Thoracic aorta endothelial cell (primary cell): ENCODE measurements at places on chromosomes 2 and 18. TPM values are rescaled to one million over a fixed set of nuclear protein-coding genes. Genes with fewer than 3 reads are reported as not detected.

The SIX3 gene
- total RNA-seq = not detected in 2 replicates

The RASGRP3 gene
- total RNA-seq = 35.7 and 42.4 TPM in 2 replicates

The CROCC2 gene
- total RNA-seq = not detected in 2 replicates

The TXNDC2 gene
- total RNA-seq = 0.07 TPM in 1 of 2 replicates, not detected in the other

The TCF23 gene
- total RNA-seq = not detected in 2 replicates

The UGGT1 gene
- 120 and 124 TPM in 2 replicates for total RNA-seq

The CMPK2 gene
- total RNA-seq = 1.1 and 1.9 TPM in 2 replicates

The PLEKHH2 gene
- total RNA-seq = 0.40 and 1.2 TPM in 2 replicates

The SCN1A gene
- not detected in 2 replicates for total RNA-seq

The DLX2 gene
- not detected in 2 replicates for total RNA-seq

The RGPD6 gene
- 64.0 and 68.6 TPM in 2 replicates for total RNA-seq

The MC4R gene
- total RNA-seq = not detected in 2 replicates

The ANKRD44 gene
- 13.6 and 15.8 TPM in 2 replicates for total RNA-seq

The TMEM200C gene
- 0.22 TPM in 1 of 2 replicates, not detected in the other for total RNA-seq

The GCG gene
- not detected in 2 replicates for total RNA-seq

The RAMP1 gene
- total RNA-seq = not detected in 2 replicates

The GPC1 gene
- total RNA-seq = 16.1 and 22.2 TPM in 2 replicates

The CFC1 gene
- not detected in 2 replicates for total RNA-seq

The NEU2 gene
- not detected in 2 replicates for total RNA-seq

The HJURP gene
- 42.0 and 56.3 TPM in 2 replicates for total RNA-seq

The RSAD2 gene
- 0.13 and 0.43 TPM in 2 replicates for total RNA-seq

The LDLRAD4 gene
- total RNA-seq = 1.1 and 1.6 TPM in 2 replicates

The FOXD4L1 gene
- total RNA-seq = 0.13 TPM in 1 of 2 replicates, not detected in the other

The ATOH8 gene
- 5.4 and 9.8 TPM in 2 replicates for total RNA-seq

The DYNC1I2 gene
- total RNA-seq = 169 and 215 TPM in 2 replicates

The C2orf92 gene
- total RNA-seq = 3.5 and 4.9 TPM in 2 replicates

The C2orf15 gene
- 0.14 TPM in 1 of 2 replicates, not detected in the other for total RNA-seq

The RRM2 gene
- total RNA-seq = 123 and 164 TPM in 2 replicates

The RMDN2 gene
- 5.3 and 5.9 TPM in 2 replicates for total RNA-seq

The FEV gene
- not detected in 2 replicates for total RNA-seq

The ADD2 gene
- total RNA-seq = 7.3 and 8.4 TPM in 2 replicates

The FIGN gene
- total RNA-seq = 4.0 and 6.5 TPM in 2 replicates

The ZEB2 gene
- total RNA-seq = 29.9 and 53.2 TPM in 2 replicates

The DES gene
- not detected in 2 replicates for total RNA-seq
